ENCODE measurements at places on chromosomes 1 and 21.

DNA sequence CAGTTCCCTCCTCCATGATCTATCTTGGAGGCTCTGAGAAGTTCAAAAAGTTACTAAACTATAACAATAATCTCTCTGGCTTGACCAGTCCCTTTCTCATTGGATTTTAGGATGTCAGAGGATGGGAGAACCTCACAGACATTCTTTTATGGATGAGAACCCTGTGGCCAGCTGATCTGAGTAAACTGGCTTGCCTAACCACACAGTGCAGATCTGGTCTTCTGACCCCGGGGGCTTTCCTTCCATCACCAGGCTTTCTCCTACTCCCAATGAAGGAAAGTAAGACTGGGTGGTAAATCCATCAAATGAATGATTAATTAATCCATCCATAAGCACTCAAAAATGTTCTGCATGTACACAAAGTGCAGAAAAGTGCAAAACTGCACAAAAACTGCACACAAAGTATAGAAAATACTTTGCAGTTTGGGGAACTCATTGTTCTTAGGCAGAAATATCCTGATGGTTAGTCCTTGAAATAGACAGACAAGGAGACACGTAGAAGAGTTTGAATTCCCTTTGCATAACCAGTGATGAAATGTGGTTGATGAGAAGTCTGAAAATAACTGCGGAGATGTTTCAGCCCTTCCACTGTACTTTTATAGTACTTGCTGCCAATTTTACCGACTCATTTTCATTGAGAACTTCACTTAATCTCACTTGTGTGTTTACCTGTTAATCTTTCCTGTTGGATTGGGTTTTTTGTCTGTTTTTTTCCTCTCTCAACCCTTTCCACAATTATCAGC lies 2.5 kb upstream of the F3 start:
- DNase-seq, result peak; percentile 85

DNA sequence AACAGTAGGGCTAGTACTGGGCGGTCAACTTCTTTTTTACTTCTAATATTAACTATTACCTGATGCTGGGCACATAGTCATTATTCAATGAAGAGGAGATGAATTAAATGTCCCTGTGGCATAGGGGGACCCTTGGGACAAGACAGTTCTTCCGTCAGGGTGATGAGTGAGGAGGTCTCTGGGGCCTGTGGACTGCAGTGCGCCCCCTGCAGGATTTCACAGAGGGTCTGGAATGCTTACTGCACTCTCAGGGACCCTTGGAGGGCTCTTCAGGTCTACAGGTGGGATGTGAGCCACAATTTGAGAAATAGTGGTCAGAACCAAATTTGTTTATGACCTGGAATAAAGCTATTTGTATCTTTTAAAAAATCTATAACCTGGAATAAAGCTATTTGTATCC lies 149.4 kb downstream of the FAM78B start:
- DNase-seq, result no peak

DNA sequence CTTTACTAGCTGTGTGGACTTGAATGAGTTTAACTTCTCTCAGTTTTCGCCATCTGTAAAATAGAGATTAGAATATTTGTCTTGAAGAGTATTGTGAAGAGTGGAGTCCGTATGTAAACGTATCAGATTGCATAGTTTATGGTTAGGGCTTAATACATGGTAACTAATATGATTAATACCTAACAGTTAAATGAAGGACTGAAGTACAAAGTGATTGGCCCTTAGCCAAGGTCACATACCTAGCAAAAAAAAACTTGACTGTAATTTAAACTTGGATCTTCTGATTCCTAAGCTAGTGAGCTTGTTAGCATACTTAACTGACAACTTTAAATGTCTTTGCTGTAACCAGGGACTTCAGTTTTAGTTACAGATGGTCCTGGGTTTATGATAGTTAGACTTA lies 1.9 kb downstream of the GIPC2 start:
- DNase-seq, result no peak

DNA sequence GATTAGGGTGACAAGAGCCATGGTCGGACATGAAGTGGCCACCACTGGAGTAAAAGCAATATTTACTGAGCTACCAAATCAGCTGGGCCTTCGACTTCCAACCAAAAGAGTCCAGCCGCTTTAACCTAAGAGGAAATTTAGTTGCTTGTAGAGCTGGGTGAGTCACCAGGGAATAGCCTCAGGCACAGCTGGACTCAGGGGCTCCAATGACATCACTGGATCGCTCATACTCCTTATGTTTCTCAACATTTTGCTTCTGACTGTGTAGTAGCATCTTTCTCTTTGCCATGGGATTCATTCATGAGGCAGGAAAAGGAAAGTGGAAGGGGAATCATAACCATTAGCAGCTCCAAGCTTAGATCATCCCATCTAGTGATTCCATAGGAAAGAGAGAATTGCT lies 664.4 kb downstream of the MATN1 start:
- DNase-seq, result peak; percentile 75

DNA sequence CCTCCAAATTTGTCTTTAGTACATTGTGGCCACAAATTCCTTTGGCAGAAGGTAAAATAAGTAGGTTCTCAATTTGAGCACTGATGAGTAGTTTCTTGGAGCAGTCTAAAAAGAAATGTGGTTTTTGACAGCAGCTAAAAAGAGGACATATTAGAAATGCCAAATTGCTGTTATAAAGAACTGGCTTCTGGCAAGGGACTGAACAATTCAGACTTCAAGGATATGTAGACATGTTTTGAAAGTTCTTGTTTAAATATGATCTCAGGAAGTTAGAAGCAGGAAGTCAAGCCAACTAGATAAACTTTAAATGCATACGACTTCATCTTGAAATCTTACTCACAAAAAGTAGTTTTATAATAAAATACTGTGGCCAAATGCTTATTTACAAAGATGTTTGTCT lies 18.8 kb downstream of the C1orf52 start:
- DNase-seq, result peak; percentile 11

GRCh38 chr1:1068517-1069055 lies 5.5 kb downstream of the RNF223 start:
- DNase-seq, result no peak

- DNase-seq, result no peak
These were observed 8.1 kb upstream of the LMX1A start for GRCh38 chr1:165364568-165365133.

GRCh38 chr1:207007352-207008033 lies 25.1 kb downstream of the C1orf116 start:
- peak; percentile 98 for DNase-seq

DNA sequence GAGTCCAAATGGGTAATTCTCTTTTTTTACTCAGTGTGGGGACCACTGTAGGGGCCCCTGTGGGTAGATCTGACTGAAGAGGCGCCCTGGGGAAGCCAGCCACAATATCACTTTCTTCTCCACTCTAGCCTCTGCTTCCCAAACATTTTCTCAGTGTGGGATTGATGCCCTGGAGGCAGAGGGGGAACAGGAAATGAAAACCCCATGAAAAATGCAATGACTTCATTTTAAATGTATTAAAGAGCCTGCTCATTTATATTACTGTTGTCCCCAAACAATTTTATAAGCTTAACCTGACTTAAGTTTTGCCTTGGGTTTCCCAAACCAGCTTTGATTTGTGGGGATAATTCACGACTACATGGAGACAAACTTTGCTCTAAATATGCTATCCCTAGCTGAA lies 181.9 kb downstream of the C1orf94 start:
- DNase-seq, result peak; percentile 19

GRCh38 chr1:182215764-182216163 lies 154.3 kb upstream of the ZNF648 start:
- DNase-seq, result peak; percentile 43

- DNase-seq, result no peak
These were observed 29.8 kb downstream of the C1orf116 start for GRCh38 chr1:207002724-207003146.

GRCh38 chr21:45336870-45337269 lies 49.2 kb upstream of the POFUT2 start:
- DNase-seq, result no peak

DNA sequence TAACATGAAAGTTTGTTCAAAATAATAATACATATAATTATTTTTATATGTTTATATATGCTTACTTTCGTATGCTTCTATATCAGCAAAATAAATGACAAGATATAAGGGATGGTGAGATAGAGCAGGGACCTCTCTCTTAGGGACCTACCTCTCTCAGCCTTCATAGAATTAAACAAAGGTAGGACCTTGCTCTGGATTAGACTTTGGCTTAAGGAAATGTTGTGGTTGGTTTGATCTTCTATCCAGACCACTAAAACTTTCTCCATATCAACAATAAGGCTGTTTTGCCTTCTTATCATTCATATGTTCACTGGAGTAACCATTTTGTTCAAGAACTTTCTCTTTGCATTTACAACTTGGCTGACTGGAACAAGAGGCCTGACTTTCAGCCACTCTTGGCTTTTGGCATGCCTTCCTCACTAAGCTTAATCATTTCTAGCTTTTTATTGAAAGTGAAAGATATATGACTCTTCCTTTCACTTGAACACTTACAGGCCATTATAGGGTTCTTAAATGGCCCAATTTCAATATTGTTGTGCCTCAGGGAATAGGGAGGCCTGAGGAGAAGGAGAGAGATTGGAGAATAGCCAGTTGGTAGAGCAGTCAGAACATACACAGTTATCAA lies 14.4 kb downstream of the FRRS1 start:
- DNase-seq, result no peak

DNA sequence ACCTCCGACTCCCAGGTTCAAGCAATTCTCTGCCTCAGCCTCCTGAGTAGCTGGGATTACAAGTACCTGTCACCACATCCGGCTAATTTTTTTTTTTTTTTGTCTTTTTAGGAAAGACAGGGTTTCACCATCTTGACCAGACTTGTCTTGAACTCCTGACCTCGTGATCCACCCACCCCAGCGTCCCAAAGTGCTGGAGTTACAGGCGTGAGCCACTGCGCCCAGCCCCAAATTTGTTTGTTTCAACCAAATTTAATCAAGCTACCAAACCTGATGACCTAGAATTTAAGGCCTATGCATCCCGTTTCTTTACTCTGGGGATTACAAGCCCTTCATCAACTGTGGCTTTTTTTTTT lies 58.3 kb upstream of the TBX15 start:
- DNase-seq, result no peak

DNA sequence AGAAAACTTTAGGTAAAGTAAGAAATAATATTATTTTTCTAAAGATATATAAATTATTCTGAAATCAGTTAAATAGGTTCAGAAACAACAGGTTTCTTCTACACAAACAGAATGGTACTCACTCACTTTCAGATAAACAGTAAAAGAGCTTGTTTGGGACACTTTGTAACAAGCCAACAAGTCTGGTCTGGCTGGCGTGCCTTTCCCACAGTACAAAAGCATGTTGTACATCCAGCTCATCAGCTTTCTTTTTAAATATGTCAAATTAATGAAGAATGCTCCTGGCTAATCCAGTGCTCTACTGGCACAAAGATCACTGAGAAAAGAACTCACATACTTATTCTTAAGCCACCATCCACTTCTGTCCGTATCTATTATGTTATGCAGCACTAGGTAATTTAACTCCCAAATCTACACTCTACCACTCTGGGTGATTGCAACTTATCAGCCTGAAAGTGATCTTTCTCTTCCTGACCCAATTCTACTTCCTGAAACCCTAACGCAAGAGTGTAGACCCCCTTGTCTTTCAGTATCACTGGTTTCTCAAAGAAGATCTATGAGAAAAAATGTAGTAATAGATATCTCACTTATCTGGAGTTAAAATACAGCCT lies 32.6 kb downstream of the TRIT1 start:
- no peak for DNase-seq

DNA sequence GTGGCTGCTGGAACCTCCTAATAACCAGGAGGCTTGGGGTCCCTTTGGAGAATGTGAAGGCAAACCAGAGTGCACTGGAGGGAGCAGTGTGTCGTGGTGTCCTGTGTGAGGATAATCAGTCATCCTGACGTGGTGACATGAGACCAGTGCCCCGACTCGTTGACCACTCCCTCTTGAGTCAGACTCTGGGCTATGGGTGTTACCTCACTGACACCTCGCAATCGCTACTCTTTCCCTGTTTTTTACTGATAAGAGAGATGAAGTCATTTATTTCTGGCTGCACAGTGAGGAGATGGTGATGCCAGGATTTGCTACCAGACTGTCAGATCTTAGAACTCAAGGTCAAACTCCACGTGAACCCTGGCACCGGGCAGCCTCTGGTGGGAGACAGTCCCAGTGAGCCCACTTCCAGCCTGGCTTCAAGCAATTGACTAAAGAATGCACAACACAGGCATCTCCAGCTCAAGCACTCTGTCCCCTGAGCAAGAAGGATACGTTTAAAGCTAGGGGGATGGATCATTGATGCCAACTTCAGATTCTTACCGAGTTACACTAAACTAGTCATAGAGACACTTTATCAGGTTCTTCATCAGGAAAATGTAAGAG lies 30.3 kb downstream of the UBASH3A start:
- DNase-seq, result no peak

- DNase-seq, result no peak
These were observed 11.9 kb downstream of the FNDC5 start for GRCh38 chr1:32858791-32859190.

GRCh38 chr1:29213055-29213454 lies 17.7 kb downstream of the MECR start:
- DNase-seq, result no peak
